Small intestine (tissue), 16 donors: ENCODE measurements at places on chromosomes 5 and 9.

GRCh38 chr5:177593511-177593910 lies 1.5 kb downstream of the TMED9 start:
- no peak for DNase-seq

GRCh38 chr9:95167998-95168397 lies 149.5 kb downstream of the FANCC start:
- no peak for DNase-seq

DNA sequence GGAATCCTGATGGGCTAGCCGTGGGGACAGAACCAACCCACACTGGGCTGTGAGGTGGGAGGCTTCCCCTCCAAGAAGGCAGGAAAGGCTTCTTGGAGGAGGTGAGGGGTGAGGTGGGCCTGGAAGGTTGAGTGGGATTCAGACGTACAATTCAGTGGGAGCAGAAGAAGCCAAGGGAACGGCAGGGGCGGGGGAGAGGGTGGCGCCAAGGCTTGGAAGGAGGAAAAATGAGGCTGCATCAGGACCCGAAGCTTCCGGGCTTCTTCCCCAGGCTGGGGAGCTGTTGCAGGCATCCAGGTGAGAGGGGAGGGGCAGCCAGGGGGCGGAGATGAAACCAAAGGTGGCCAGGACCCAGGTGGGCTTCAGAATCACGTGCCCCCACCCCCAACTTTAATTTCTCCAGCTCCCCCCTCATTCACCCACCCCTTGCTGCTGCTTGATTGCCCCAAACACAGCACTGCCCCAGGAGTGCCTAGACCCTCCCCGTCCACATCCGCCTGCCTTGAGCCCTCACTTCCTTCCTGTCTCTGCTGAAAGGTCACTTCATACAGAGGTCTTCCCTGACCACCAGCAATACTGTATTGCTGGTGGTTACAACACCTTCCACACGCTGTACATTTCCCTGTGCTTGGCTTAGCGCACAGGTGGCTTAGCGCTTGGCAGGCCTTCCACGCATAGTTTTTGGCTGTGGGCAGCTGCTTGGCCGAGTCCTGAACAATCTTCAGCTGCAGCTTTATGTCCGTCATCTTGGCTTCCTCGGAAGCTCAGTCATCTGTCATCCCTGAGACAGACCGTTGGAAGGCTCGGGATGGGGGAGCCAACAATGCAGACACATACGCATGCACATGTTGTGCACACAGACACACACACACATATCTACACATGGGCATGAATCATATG lies 193.5 kb downstream of the RGS3 start:
- no peak for DNase-seq

GRCh38 chr9:12271421-12271891 lies 421.7 kb upstream of the TYRP1 start:
- DNase-seq: no peak

- no peak for DNase-seq
Measured at GRCh38 chr5:104928906-104929520, 1366.4 kb upstream of the NUDT12 start.

GRCh38 chr9:79974806-79975422 lies 403.1 kb downstream of the TLE4 start:
- DNase-seq: peak; percentile 61

DNA sequence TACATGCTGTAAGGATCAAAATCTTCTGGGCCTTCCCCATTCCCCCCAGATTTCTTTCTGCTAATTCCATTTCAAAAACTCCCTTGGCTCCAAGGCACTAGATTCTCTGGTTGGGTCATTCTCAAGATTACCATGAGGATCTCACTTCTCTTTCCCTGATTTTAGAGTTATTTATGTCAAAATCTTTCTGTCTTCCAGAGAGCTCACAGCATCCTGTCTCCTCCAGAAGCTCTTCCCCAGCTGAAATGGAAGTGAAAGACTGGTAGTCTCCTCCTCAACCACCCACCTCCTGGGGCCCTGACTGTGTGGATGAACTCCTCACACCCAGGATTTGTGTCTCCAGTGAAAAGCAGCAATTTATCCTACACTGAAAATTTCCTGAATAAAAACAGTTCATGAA lies 11.9 kb upstream of the ZNF366 start:
- no peak for DNase-seq
